ENCODE measurements at places on chromosomes 16 and 17. TPM values are rescaled to one million over a fixed set of nuclear protein-coding genes. Genes with fewer than 3 reads are reported as not detected.

The ADAD2 gene
- not detected for total RNA-seq

The SOX15 gene
- 0.28 TPM for total RNA-seq

- H3K36me3 ChIP-seq = no peaks in the 10 kb centered on the region
- H3K4me3 ChIP-seq = no peak within 1 kb of the TSS
- no peaks in the 10 kb centered on the region for H3K27me3 ChIP-seq
- DNase-seq = no peak
Measured at GRCh38 chr17:9790889-9791876, at the start of gene DHRS7C. DHRS7C (minus strand) TSS chr17:9791592; CDS start chr17:9791284, 308 bp downstream.

- H3K4me3 ChIP-seq = no peak overlapping the region
- H3K4me1 ChIP-seq = no peaks in the 10 kb centered on the region
- DNase-seq = no peak
- no peaks in the 10 kb centered on the region for H3K36me3 ChIP-seq
- H3K27me3 ChIP-seq = no peaks in the 10 kb centered on the region
- H3K27ac ChIP-seq = no peak overlapping the region
Measured at GRCh38 chr16:84832488-84833143, 12.8 kb downstream of the CRISPLD2 start.

The GLP2R gene
- not detected for total RNA-seq

The KCNJ18 gene
- total RNA-seq = not detected

The PNMT gene
- not detected for total RNA-seq

The SLC2A4 gene
- 0.23 TPM for total RNA-seq

GRCh38 chr16:49350265-49351095 is 23.1 kb upstream of the C16orf78 start:
- H3K4me1 ChIP-seq = no peaks in the 10 kb centered on the region
- no peak overlapping the region for H3K4me3 ChIP-seq
- no peaks in the 10 kb centered on the region for H3K36me3 ChIP-seq

DNA sequence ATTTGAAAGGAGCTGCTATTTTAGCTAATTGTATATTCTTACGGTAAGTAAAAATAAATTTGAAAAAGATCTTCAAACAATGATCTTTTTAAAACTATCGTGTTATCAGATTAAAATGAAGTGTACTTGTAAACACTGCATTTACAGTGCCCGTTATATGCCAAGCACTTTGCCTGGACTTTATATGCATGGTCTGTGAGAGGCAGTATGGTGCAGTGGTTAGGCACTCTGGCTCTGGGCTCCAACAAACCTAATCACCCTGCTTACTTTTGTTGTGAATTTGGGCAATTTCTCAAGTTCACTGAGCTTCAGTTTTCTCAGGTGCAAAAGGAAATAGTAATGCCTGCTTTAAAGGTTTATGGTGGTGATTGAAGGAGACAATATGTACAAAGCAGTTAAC is 1.4 kb downstream of the PMP22 start:
- no peak overlapping the region for H3K27ac ChIP-seq
- DNase-seq = no peak
- H3K4me3 ChIP-seq = no peak overlapping the region
- no peaks in the 10 kb centered on the region for H3K36me3 ChIP-seq
- H3K4me1 ChIP-seq = no peaks in the 10 kb centered on the region

GRCh38 chr17:4559139-4559791 is 1.1 kb downstream of the GGT6 start:
- H3K27me3 ChIP-seq = no peaks in the 10 kb centered on the region
- peaks cover 46% of the 10 kb centered on the region for H3K4me1 ChIP-seq
- H3K4me3 ChIP-seq = no peak overlapping the region
- no peak overlapping the region for H3K27ac ChIP-seq
- H3K36me3 ChIP-seq = no peaks in the 10 kb centered on the region

DNA sequence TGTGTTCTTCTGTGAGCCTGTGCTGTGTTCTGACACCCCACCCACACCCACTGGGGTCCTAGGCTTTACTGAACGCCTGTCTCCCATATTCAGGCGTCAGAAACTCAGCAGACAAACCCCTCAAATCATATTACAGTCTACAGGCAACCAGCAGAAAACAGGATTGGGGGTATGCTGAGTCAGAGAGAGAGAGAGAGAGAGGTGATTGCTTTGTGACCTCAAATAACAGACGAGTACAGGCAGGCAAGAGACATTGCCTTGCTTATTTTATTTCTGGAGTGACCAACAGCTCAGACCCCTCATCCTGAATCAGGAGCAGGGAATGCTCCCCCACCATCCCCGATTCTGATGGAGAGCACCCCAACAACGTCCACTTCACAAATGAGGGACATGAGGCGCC is 473.9 kb downstream of the PMP22 start:
- H3K4me3 ChIP-seq = no peak overlapping the region
- H3K27me3 ChIP-seq = no peaks in the 10 kb centered on the region
- no peaks in the 10 kb centered on the region for H3K4me1 ChIP-seq
- no peak overlapping the region for H3K27ac ChIP-seq
- H3K36me3 ChIP-seq = no peaks in the 10 kb centered on the region

The SEZ6 gene
- not detected for total RNA-seq

- H3K4me1 ChIP-seq = no peaks in the 10 kb centered on the region
- DNase-seq = no peak
- H3K27me3 ChIP-seq = no peaks in the 10 kb centered on the region
- H3K36me3 ChIP-seq = no peaks in the 10 kb centered on the region
Measured at GRCh38 chr17:74541176-74542111, 4.5 kb downstream of the CD300C start.

Data from GM12878 (cell line).